Breast epithelium (tissue), 4 donors: ENCODE measurements at places on chromosomes 4 and X. TPM values are rescaled to one million over a fixed set of nuclear protein-coding genes. Genes with fewer than 3 reads are reported as not detected.

The RNF175 gene
- 3.6 TPM for total RNA-seq

The BANK1 gene
- 13.3 TPM for total RNA-seq

The FGF2 gene
- total RNA-seq, result 53.6 TPM

The ENPP6 gene
- 0.33 TPM for total RNA-seq

The NKAP gene
- 7.3 TPM for total RNA-seq

The IL2 gene
- not detected for total RNA-seq

The SYAP1 gene
- total RNA-seq, result 26.2 TPM

DNA sequence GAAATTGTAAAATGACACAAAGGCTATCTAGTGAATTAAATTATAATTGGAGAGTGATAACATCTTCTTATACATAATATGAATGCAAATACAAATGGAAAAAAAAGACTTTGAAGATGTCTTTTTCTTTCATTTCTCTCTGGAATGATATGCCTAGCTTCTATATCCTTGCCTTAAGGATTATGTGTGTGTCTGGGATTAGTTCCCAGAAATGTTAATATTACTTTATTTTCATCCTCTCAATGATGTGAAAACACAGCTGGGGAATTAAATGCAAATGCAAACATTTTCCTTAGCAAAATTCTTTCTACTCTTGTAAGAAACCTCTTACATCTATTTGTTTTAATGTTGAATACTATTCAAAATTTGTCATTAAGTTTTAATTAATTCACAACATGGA lies 441.9 kb downstream of the FSTL5 start:
- DNase-seq, result no peak

- no peak for DNase-seq
These were observed 1429.4 kb upstream of the ADGRL3 start for GRCh38 chr4:59770601-59771264.

- DNase-seq, result no peak
These were observed 66.9 kb upstream of the ATP6AP2 start for GRCh38 chrX:40513835-40514234.

- no peak for DNase-seq
These were observed 493.3 kb downstream of the FAT4 start for GRCh38 chr4:125808022-125808421.

- DNase-seq, result no peak
These were observed 82.0 kb upstream of the FAM241A start for GRCh38 chr4:112063260-112063659.

- DNase-seq, result no peak
These were observed 78.6 kb downstream of the CAMK2D start for GRCh38 chr4:113682730-113683537.

GRCh38 chrX:150692296-150692695 lies 900 bp upstream of the MTMR1 start:
- no peak for DNase-seq

DNA sequence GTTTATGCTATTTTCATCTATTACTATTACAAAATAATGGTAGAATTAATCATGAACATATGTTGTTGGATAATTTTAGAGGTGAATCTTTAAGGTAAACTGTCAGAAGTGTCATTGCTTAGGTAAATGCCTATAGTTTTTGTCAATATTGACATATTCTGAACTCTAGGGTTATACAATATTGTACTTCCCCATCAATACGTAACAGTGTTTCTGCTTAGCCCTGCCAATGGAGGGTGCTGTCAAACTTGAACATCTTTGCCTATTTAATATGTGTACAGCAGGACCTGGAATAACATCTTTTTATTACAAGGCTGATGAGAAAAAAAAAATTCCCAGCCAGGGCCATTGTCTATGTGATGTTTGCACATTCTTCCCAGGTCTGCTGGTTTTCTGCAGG lies 40.8 kb downstream of the ARHGAP24 start:
- DNase-seq, result no peak

DNA sequence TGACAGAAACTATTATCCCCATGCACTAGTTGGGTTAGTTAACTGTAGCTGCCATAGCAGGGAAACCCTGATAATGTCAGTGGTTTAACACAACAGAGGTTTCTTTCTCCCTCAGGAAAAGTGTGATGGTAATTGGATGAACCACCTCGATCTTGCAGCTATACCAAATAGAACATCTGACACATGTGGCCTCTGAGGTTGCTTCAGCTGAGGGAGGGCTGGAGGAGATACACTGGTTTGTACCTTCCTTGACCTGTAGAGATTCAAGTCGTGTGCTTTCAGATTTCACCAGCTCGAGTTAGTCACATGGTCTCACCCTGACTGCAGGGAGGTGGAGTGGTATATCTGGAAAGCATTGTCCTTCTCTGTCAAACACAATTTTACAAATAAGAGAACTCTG lies 147.2 kb upstream of the SFRP2 start:
- DNase-seq, result no peak

- DNase-seq, result no peak
These were observed 790.9 kb downstream of the PDHA2 start for GRCh38 chr4:96630839-96631238.

DNA sequence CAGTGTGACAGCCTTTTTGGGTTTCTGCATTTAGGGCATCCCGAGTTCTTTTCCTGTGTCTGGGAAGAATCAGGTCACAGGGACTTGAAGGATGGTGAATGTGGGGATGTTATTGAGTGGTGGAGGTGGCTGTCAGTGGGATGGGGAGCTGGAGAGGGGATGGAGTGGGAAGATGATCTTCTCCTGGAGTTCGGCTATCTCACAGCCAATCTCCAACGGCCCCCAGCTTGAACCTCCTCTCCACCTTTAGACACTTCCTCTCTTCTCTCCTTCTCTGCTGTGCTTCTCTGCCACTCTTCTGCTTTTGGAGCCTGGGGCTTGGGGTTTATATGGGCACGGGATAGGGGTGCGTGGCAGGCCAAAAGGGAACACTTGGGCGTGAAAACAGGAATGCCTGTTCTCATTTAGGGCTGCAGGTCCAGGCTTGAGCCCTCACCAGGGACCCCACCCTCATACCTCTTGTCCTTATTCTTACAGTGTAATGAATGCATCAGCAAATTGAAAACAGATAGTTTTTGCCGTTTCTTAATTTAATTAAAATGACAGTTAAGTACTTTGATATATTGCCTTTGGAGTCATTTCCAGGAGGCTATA lies 37.5 kb downstream of the USP9X start:
- DNase-seq, result no peak

GRCh38 chrX:135977611-135978010 lies 3.8 kb upstream of the MMGT1 start:
- no peak for DNase-seq

DNA sequence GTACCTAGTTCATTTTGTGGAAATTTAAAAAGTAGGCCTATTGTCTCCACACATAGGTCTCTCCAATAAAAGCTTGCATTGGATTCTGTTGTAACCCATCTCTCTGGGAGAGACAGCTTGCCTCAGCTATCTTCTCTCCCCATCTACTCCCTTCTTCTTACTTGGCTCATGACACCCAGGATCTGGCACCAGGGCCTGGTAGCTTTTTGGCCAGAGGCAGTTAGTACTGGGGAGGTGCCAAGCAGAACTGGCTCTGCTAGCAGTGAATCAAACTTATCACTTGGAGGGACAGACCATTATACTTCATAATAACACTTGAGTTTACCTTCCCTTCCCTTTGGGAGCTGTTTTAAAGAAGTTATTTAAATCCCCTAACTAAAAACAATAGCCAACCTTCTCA lies 31.8 kb downstream of the PLAC1 start:
- peak; percentile 29 for DNase-seq

DNA sequence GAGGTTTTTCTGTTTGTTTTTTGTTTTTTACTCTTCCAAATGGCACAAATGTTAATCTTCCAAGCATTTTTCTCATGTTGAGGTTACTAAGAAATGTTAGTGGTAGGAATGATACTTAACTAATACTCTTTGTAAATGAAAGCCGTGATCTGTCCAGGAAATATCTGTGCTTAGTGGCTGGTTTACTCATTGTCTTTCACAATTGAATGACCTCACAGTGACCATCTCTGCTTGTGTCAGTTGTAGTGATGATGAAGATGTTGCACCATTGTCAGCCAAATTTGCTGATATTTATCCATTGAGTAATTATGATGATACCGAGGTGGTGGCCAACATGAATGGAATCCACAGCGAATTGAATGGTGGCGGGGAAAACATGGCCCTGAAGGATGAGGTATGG lies 93.5 kb downstream of the TNIP2 start:
- no peak for DNase-seq

DNA sequence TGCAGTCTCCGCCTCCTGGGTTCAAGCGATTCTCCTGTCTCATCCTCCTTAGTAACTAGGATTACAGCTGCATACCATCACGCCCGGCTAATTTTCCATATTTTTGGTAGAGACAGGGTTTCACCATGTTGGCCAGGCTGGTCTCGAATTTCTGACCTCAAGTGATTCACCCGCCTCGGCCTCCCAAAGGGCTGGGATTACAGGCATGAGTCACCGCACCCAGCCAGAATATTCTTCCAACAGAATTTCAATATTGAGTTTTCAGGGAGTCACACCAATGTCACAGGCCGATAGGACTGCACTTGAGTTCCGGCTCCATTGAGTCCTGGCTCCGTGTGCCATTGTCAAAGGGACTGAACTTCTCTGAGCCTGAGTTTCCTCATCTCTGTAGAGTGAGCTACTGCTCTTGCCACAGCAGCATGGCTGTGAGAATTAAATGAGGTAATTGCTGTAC lies 82.9 kb downstream of the CLCN4 start:
- no peak for DNase-seq

GRCh38 chrX:110432091-110432905 lies 73.7 kb downstream of the RTL9 start:
- no peak for DNase-seq

GRCh38 chr4:84501721-84502267 lies 2.7 kb upstream of the NKX6-1 start:
- DNase-seq, result no peak

- no peak for DNase-seq
These were observed 28.4 kb downstream of the GAGE1 start for GRCh38 chrX:49627086-49627777.
